T47D (cell line): ENCODE measurements at places on chromosomes 1 and 21.

GRCh38 chr1:34404804-34405203 lies 228.1 kb downstream of the C1orf94 start:
- no peak for DNase-seq

GRCh38 chr1:159869173-159869572 lies 6.7 kb upstream of the VSIG8 start:
- no peak for DNase-seq

- no peak for DNase-seq
These were observed 180.8 kb downstream of the NPHP4 start for GRCh38 chr1:5811419-5811818.

DNA sequence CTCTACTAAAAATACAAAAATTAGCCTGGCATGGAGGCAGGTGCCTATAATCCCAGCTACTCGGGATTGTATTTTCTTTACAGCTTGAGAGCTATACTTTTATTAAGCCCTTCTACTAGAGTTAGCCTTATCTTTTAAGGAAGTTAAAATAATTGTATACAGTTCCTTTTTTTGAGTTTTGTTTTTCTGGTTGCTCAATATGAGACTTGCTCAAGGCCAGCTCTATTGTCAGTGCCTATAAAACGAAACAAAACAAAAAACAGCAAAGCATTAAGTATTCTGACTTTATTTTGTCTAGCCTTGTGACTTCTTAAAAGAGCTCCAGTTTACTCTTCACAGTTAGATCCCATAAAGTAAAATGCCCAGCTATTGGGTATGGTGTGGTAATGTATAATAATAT lies 17.2 kb downstream of the PKN2 start:
- no peak for DNase-seq

DNA sequence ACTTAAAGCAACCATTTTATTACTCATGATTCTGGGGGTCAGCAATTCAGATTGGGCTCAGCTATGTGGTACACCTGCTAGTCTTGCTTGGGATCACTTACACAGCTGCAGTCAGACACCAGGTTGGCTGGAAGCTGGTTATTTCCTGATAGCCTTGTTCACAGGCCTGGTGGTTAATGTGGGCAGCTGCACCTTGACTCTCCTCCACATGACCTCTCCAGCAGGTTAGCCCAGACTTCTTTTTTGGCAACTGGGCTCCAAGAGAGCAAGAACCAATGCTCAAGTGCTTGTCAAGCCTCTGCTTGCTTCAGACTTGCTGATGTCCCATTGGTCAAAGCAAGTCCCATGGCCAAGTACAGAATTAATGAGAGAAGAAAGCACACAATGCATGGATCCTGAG lies 11.8 kb upstream of the POGK start:
- DNase-seq: no peak
